ENCODE measurements at places on chromosomes 2 and 18.

DNA sequence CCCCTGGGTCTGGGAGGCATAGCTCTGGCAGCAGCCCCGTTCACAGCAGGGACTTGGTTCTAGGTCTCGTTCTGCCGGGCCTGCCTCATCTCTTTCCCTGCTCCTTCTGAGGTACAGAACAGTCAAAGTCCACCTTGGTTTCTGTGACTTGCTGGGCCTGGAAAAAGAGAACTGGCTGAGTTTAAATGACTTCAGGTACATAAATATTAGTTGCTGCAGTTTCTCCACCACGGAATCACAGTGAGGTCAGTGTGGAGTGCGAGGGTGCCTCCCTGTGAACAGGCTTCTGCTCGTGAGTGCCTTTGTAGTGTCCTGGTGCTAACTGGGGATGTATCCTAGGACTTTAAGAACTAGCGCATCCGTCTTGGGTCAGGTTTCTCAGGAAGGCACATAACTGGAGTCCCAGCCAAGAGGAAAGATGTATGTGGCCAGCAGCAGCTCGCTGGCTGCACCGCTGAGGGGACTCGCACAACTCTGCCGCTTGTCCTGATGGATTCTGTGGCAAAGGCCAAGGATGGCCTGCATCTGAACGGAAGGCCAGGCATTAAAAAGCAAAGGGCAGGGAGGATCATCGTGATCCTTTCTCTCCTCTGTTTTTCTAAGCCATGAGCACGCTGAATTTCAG is 188.6 kb downstream of the SH3RF3 start:
- DNase-seq, result no peak

DNA sequence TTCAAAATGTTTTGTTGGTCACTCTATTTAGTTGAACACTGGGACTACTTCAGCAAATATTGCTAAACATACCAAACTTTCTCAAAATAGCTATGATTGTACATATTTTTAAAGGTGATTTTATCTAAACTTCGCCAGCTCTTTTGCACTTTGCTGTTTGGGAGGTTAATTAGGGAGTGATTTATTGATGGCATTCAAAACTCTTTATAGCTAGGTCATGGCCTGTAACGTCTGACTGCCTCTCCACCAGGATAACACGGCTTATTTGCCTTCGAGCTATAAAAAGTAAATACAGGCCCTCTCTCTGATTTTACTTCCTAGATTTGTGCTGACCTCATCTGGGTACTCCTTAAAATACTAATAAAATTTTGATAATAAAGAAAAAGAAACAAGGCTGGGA is 931.9 kb downstream of the DCDC2C start:
- DNase-seq, result no peak

- no peak for DNase-seq
Observed at GRCh38 chr18:56873441-56874140, 222.4 kb downstream of the WDR7 start.

GRCh38 chr2:177117755-177118154 is 94.8 kb upstream of the HNRNPA3 start:
- no peak for DNase-seq

DNA sequence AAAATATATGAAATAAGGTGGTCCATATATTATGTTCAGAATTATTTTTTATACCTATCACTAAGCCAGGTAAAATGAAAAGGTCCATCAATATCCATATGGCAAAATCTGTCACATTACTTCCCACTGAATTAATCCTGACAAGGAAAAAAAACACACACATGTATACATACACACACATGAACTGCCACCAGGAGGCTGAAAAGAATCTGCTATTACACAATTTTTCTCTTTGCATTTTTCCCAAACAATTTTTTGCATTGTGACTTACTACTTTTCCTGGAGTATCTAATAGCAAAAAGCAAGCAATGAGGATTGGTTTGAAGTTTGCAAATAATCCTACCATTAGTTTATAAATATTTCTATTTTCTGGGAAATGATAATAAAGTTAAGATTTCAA is 128.2 kb upstream of the CD226 start:
- no peak for DNase-seq

- no peak for DNase-seq
Observed at GRCh38 chr2:172438741-172439508, 11.5 kb downstream of the ITGA6 start.
